ENCODE measurements at places on chromosomes 12 and 14.

DNA sequence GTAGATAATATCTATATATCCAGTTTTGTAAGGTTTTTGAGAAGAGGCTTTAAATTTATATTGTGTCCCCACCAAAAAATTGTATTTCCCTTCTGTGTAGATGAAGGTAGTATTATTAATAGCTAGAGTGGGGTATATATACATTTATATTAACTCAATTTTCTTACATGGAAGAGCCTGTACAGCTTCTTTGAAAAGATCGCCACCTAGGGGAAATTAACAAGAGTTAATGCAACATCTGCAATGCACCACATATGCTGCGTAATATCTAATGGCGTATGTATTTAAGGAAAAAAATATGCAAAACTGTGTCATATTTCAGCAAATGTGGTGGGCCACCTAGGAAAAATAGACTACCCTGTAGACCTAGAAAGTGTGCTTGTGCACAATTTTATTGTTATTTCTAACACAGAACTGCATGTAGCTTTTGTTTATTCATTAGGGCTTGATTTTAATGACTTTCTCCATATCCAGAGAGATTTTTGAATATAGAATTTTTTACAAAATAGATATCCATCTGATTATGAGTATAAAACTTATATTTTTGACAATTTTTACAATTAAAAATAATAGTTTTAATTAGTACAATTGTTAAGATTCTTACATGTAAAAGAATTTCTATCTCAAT, 14.0 kb downstream of the CCER1 start:
- peaks cover 18% of the 10 kb centered on the region for H3K4me1 ChIP-seq
- DNase-seq: peak; percentile 75
- H3K4me3 ChIP-seq: no peak overlapping the region
- H3K27ac ChIP-seq: no peak overlapping the region

- no peaks in the 10 kb centered on the region for H3K4me1 ChIP-seq
- H3K27me3 ChIP-seq: no peaks in the 10 kb centered on the region
- no peak overlapping the region for H3K4me3 ChIP-seq
- H3K36me3 ChIP-seq: no peaks in the 10 kb centered on the region
These were observed 22.7 kb downstream of the EIF2S3B start for GRCh38 chr12:10528174-10528953.

DNA sequence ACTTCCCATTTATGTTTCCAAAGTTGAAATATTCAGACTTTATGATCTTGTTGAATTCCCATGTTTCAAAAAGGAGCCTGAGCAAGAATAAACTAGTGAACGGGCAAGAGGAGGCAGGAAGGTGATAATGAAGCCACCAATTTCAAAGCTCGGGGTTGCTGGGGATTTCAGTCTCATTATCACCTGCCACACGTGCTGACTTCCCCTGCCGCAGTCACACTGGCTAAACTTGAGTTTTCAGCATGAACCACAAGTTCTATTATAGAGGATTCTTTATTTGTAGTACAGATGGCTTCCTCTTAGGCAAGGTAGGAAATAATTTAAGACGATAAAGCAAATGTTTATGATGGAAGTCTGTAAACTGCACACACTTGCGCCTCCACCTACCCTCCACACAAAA, 18.1 kb upstream of the DIABLO start:
- H3K4me3 ChIP-seq: no peak overlapping the region
- DNase-seq: no peak
- no peaks in the 10 kb centered on the region for H3K27me3 ChIP-seq
- H3K4me1 ChIP-seq: no peaks in the 10 kb centered on the region
- peaks cover 8% of the 10 kb centered on the region for H3K36me3 ChIP-seq
- H3K27ac ChIP-seq: no peak overlapping the region

DNA sequence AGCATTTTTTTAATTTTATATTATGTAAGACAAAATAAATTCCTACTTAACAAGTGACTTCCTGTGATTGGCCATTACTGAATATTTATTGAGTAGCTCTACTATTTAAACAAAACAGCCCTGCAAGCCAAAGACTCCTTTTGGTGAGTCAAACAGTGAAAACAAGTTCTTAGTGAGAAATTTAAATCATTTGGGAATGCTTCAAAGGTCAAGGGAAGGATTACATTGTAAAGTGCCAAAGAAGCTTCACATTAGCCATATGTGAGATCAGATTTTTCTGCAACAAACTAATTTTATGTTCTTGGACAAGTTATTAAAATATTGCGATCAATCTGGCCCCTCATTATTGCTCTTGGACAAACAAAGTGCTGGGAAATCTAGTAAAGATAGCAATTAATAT, 795.4 kb upstream of the MGAT4C start:
- H3K27ac ChIP-seq: no peak overlapping the region
- DNase-seq: no peak
- no peaks in the 10 kb centered on the region for H3K36me3 ChIP-seq
- H3K27me3 ChIP-seq: no peaks in the 10 kb centered on the region
- H3K4me3 ChIP-seq: no peak overlapping the region
- no peaks in the 10 kb centered on the region for H3K4me1 ChIP-seq

DNA sequence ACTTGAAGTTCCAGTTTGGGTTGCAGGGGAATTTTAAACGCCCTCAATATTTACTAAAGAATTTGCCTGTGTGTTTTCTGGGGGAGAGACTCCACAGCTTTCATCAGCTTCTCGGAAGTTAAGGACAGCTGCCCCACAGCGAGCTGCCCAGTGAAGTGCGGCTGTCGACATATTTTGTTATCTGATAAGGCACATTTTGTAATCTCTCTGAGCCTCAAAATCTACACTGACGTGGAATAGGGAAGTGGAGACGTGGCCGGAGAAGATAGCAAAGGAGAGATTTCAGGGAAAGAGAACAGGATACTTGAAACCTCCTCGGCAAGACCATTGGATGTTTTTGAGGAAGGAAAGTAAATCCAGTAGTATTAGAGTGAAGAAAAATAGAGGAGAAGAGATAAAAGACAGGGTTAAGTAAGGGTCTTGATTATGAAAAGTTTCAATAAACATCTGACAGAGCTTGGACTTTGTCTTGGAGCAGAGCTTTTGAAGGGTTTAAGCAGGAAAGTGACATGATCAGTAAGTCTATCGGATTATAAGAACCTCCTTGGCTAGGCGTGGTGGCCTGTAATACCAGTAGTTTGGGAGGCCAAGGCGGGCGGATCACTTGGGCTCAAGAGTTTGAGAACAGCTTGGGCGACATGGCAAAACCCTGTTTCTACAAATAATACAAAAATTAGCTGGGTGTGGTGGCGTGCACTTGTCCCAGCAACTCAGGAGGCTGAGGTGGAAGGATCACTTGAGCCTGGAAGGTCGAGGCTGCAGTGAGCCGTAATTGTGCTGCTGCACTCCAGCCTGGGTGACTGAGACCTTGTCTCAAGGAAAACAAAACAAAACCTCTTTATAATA, 1.1 kb downstream of the POLR3B start:
- DNase-seq: no peak
- H3K4me1 ChIP-seq: peaks cover 12% of the 10 kb centered on the region
- peak overlapping the region; percentile 64 for H3K27ac ChIP-seq
- H3K36me3 ChIP-seq: no peaks in the 10 kb centered on the region
- H3K4me3 ChIP-seq: peak overlapping the region; percentile 92
